Right forelimb (tissue), 1 donor: ENCODE measurements at places on chromosomes 5 and 9.
A peak's percentile ranks its signal among the peaks of the same experiment; 100 is the strongest.

GRCh38 chr9:109033941-109034700, 20.8 kb upstream of the CTNNAL1 start:
- DNase-seq = no peak

DNA sequence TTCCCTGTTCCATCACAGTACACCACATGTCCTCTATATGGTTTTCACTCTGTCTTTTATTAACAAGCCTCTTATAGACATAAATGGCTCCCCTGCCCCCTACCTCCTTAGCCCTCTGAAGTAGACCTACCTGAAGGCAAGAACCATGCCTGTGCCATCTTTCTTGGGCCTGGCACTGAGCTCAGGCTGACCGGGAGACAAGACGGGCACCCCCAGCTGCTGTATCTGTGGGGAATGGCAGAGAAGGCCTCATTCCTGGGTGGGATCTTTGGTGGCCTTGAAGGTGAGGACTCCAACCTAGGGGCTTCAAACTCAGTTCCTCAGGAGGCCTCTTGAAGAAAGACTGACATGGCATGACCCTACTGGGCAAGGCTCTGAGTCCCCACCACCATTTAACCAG, 109.9 kb downstream of the GABBR2 start:
- DNase-seq = no peak

- no peak for DNase-seq
These were observed 557.8 kb upstream of the TLE4 start for GRCh38 chr9:79013715-79014610.

DNA sequence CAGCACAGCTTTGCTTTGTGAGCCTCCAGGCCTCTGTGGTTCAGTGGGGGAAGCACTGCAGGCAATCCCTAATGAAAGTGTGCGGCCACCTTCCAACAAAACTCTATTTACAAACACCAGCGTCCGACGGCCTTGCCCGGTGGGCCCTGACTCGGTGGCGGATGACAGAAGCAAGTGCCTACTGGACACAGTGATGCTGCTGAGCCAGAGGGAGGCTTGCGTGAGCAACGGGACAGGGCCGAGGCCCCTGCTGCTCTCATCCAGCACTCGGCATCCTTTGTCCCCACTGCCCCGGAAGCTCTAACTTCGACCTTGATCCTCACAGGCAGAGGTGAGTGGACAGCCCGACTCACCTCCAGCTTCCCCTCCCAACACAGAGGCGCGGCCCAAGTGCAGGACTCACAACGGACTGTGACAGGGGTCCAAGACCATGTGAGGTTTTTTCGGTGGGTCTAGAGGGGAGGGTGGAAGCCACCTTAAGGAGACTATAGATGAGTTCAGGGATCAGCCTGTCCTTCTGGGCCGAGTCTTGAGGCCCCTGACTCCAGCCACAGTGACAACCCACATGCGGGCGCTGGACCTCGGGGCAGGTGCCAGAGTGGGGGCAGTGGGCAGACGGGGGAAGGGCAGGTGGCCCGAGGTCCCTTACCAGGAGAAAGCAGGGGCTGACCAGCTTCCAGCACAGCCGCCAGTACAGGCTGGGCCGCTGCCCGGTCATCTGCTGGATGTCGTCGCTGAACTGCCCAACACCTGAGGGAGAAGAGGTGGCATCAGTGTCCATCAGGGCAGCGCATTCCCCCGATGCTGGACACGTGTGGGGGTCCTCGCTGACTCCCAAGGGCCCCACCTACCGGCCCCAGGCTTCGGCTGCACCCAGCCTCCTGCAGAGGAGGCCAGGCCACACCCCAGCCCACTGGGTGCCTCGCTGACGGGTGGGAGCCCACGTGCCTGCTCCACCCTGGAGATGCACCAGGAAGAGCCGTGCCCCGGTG, 39.4 kb downstream of the SLC6A3 start:
- no peak for DNase-seq

GRCh38 chr5:133358271-133358670, 254.1 kb downstream of the FSTL4 start:
- DNase-seq = no peak

- DNase-seq = no peak
These were observed 102.5 kb downstream of the GPBP1 start for GRCh38 chr5:57276353-57276752.

DNA sequence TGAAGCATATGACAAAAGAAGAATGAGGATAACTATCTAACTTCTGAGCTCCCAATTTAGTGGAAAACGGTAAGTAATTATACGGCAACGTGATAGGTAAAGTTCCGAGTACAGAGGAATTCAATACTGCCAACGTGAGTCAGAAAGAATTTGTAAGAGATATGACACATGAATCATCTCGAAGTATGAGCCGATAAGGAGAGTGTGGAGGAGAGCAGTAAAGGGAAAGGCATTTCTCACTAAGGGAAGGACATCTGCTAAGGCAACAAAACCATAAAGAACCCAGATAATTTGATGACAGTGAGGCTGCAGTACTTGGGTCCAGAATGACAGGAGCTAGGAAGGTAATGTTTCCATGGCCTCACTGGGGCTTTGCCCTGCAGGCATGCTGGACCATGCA, 11.0 kb downstream of the MPDZ start:
- DNase-seq = no peak

DNA sequence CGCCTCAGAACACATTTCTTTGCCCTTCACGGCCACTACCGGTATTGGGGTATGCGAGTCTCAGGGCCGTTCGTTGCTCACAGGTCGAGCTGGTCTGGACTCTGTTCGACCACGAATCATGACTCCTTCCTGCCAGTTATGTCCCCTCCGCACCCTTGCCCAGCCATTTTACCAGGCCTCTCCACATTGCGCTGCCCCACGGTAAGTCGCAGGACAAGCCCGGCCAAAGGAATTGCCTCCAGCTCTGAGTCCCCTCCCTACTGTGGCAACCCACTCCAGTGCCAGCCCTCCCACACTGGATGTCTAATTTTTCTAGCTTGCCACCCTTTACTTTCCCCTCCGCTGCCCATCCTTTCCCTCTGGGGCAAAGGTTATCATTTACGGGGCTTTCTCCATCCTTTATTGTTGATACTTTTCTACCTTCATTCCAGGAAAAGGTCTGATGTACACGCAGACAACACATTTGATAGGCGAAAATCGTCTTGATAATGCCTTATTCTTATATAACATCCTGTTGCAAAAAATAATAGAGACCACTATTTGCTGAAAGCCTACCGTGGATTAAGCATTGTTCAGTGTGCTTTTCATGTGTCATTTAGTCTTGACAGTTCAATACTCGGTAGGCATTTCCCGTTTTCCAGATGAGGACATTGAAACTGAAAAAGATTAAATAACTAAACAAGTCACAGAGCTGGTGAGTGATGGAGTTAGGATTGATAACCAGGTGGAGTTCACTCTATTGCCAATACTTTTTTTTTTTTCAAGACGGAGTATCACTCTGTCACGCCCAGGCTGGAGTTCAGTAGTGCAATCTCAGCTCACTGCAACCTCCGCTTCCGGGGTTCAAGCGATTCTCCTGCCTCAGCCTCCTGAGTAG, 958 bp upstream of the HSPA5 start:
- DNase-seq = no peak

DNA sequence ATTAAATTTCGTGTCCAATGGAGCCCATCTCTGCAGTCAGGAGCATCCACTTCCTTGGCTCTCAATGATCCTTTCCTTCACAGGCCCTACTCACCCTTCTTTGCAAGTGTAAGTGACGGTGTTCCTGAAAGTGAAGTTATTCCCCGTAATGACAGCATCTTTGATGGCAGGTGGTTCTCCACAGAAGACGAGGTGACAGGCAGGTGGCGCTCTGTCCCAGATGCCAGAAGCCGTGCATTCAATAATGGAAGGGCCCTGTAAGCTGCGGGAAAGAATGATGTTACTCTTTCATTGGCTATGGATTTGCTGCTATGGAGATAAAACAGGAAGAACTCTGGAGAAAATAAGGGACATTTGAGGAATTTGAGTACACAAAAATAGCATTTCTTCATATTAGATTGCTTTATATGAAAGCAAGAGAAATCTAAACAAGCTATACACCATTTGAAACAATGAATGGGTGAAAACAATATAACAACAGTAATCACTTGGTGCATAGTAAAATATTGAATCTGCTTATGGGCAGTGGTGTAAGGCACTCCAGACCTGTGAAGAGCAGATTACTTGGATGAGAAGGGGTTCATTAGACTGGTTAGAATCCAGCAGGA, 89.9 kb upstream of the TXNDC8 start:
- DNase-seq = peak; percentile 56

DNA sequence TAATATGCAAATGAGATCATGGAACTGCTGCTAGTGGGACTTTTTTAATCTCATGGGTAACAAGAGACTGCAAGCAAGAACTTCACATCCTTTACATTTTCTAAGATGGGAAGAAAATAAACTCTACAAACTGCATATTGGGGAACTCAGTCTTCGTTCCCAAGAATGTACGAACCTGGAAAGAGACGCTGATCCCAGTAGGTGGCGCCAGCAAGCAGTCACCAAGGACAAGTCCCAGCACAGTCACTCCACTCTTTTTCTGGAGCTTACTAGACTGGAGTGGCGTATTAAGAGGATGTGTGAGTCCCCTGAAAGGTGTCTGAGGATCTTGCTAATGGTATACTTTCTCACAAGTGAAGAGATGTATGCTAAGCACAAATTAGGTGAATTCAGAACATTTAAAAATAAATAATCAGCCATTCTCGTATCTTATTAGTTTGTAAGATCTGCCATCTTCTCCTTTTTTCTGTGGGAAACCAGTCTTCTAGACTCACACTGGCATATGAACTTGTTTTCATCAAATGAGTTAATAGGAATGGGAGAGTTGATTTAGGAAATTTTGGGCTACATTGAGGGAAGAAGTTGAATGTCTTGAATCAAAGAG, 16.0 kb upstream of the PUM3 start:
- no peak for DNase-seq
